ENCODE measurements at places on chromosomes 16 and 17. TPM values are rescaled to one million over a fixed set of nuclear protein-coding genes. Genes with fewer than 3 reads are reported as not detected.

- DNase-seq = no peak
Observed at GRCh38 chr17:39647256-39647655, 10.3 kb downstream of the STARD3 start.

DNA sequence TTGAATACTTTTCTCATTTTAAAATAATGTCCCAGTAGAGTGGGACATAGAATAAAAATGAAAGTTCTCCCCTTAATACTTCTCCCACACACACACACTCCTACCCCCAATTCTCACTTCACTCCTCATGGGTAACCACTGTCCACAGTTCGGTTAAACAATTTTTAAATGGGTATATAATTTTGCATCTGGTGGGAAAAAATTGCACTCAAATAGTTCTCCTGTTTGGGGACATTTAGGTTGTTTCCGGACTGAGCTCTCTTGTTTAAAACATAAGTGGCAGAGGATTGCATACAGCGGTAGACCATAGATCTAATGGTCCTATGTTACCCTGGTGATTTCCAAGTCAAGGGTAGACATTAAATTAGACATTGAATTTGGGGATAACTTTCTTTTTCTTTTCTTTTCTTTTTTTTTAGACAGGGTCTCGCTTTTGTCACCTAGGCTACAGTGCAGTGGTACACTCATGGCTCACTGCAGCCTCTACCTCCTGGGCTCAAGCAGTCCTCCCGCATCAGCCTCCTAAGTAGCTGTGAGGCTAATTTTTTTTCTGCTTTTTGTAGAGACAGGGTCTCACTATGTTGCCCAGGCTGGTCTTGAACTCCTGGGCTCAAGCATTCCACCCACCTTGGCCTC, 138.3 kb downstream of the SOCS1 start:
- DNase-seq = no peak

- DNase-seq = no peak
Observed at GRCh38 chr16:968620-969019, 2.2 kb downstream of the LMF1 start.

DNA sequence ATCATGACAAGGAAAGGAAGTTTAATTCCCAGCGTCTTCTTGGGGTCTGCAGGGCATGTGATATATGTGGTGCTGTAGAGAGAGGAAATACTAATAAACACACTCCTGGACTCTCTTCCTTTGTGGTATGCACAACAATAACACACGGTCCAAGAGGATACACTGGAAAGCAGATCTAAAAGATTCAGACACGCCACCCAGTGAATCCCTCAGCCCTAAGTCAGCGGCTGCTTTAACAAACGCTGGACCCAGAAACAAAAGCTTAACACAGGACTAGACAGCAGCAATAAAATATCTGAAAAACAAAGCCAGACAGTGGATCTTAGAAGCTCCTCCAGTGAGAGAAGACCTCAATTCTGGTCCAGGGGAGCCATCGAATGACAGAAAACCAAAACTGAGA, 13.1 kb downstream of the CFAP20 start:
- DNase-seq = no peak

GRCh38 chr17:55710410-55710809, 12.3 kb downstream of the TMEM100 start:
- no peak for DNase-seq

DNA sequence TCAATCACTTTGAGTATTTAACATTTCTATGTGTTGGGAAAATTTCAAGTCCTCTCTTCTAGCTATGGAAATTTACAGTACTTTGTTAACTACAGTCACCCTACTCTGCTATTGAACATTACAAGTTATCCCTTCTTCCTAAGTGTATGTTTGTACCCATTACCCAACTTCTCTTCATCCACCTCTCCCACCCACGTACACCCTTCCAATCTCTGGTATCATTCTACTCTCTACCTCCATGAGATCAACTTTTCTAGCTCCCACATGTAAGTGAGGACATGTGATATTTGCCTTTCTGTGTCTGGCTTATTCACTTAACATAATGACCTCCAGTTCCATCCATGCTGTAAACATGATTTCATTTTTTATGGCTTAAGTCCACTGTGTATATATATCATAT, 3.2 kb upstream of the ZNF688 start:
- DNase-seq = no peak

GRCh38 chr17:58235821-58236220, 2.6 kb upstream of the LPO start:
- DNase-seq = no peak

GRCh38 chr17:76969598-76970172, 101.5 kb downstream of the MGAT5B start:
- DNase-seq = no peak

GRCh38 chr16:54165174-54165911, 121.2 kb downstream of the IRX3 start:
- DNase-seq = no peak

GRCh38 chr16:86850670-86851069, 272.3 kb downstream of the FOXL1 start:
- DNase-seq = no peak

DNA sequence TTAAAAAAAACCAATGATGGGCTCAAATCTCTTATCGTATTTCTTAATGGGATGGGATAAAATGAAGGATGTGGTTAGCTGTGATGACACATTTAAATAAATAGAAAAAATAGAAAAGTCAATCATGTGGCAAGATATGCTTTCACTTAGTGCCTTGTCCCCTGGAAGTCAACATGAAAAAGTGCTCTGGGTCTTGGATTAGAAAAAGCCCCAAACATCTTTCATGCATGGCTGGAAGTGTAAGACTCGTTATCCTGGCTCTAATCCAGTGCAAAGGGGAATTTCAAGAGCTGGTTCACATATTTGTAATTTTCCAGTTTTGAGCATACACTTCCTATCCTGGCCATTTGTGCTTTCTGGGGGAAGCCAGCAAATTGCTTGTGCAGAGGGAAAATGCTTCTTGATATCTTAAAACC, 160.9 kb downstream of the MAP2K6 start:
- DNase-seq = no peak

GRCh38 chr17:1997927-1998742, 27.0 kb downstream of the RTN4RL1 start:
- DNase-seq = no peak

GLTPD2 gene
- 10.5 TPM for polyA plus RNA-seq

GRIN2A gene
- polyA plus RNA-seq = 5.8 TPM

CCR7 gene
- 0.48 TPM for polyA plus RNA-seq

SLC5A11 gene
- polyA plus RNA-seq = 4.8 TPM

ATP6V0D1 gene
- 90.5 TPM for polyA plus RNA-seq

SPSB3 gene
- 46.0 TPM for polyA plus RNA-seq
